ENCODE measurements at places on chromosomes 3 and 15. TPM values are rescaled to one million over a fixed set of nuclear protein-coding genes. Genes with fewer than 3 reads are reported as not detected.

DNA sequence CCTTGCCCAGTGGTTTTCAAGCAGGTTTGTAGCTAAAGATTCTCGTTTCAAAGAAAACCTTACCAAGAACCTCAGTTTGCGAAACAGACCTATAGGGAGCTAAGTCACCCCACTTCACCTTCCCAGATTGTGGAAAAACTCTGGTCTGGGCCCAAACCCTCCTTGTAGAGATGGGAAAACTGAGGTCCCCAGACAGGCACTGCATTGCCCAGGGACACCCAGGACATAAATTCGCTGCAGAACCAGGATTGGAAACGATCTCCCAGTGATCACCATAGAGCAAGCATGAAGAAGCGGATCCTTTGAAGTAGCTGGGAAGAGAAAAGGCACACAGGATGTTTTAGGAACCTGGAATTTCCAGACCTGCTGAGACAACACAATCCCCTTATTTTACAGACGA is 85.6 kb upstream of the PIAS1 start:
- DNase-seq: no peak

GRCh38 chr3:81753416-81754027 is 7.9 kb downstream of the GBE1 start:
- DNase-seq: no peak

GRCh38 chr15:45539680-45540079 is 17.1 kb upstream of the SLC30A4 start:
- DNase-seq: no peak

DNA sequence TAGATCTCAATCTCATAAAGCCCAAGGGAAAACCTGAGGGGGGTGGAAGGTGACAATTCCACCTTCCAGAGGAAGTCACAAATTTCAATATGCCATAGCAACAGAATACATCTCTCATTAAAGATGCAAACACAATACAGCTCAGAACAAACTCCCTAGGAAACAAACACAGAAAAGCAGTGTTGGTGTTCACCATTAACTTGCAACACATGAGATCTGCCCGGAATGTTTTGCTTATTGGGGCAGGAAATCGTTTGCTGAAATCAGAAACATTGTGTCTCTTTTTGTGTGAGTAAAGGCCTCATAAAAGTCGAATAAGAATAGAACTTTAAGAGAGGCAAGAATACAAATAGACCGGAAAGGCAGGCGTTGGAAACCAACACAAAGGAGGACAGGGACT is 5.8 kb upstream of the RYR3 start:
- no peak for DNase-seq

- DNase-seq: no peak
Observed at GRCh38 chr3:45719655-45720487, 30.7 kb downstream of the SACM1L start.

IL12A gene
- not detected for total RNA-seq

CNTN6 gene
- not detected for total RNA-seq

- peak; percentile 26 for DNase-seq
Observed at GRCh38 chr15:61133361-61133760, 95.7 kb downstream of the RORA start.

DNA sequence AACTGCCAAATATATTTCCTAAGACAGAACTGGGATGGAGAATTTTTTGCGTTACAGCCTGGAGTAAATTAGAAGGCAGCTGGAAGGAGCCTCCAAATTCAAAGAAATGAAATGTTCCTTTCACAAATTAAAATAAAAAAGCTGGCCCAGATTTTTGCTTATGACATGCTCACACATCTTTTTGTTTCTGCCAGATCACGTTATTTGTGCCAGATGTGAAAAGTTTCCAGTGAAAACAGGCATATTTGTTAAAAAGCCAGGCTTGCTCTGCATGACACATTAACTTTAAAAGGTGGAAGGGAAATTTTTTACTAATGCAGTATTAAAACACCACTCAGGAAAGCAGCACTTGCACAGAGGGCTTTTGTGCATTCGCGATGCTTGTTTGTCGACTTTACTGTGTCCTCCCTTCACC is 23.3 kb upstream of the ACKR4 start:
- no peak for DNase-seq

DNA sequence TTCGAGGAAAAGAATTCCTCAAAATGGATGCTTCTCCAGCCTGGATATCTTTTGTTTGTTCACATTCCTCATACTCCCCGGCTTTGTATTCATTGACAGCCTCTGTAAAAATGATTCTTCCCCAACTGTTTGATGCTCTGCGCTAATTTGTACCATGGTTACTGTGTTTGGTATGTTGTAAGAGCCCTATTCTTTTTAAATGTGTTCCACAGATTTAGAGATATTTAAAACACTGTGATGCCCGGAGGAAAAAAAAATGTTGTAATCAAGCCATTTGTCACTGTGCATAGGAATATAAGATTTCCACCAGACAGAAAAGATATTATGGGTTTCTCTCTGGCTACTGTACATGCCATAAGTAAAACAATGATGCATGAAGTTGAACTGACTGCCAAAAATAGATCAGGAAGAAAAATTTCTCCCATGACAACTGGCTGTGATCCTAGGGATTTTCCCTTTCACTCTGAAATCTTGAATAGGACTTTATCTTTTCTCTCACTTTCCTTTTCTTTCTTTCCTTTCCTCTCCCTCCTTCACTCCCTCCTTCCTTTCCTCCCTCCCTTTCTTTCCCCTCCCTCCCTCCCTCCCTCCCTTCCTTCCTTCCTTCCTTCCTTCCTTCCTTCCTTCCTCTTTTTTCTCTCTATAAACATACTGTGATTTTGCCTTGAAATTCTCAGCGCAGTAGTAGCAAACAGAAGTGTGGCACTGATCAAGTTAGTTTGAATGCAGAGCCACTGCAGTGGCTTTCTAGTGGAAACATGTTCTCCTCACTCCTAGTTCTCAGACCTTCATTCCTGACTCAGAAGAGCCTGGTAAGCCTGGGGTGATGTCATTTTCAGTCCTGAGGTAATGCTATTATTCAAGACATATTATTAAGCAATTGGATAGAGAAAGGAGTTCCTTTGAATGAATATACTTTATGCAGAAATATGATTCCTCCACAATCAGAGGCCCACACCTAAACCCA is 254.9 kb upstream of the TBL1XR1 start:
- DNase-seq: no peak

- no peak for DNase-seq
Observed at GRCh38 chr15:56739964-56740640, 6.8 kb upstream of the ZNF280D start.

- DNase-seq: no peak
Observed at GRCh38 chr15:38197553-38197952, 55.1 kb upstream of the SPRED1 start.

DNA sequence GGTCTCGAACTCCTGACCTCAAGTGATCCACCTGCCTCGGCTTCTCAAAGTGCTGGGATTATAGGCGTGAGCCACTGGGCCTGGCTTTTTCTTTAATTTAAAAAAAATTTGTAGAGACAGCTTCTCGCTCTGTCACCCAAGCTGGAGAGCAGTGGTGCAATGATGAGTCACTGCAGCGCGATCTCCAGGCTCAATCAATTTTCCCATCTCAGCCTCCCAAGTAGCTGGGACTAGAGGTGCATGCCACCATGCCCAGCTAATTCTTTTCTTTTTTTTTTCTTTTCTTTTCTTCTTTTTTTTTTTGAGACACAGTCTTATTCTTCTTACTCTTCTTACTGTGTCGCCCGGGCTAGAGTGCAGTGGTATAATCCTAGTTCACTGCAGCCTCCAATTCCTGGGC is 19.8 kb downstream of the TUBGCP4 start:
- DNase-seq: no peak

TMCO5A gene
- not detected for total RNA-seq

DNA sequence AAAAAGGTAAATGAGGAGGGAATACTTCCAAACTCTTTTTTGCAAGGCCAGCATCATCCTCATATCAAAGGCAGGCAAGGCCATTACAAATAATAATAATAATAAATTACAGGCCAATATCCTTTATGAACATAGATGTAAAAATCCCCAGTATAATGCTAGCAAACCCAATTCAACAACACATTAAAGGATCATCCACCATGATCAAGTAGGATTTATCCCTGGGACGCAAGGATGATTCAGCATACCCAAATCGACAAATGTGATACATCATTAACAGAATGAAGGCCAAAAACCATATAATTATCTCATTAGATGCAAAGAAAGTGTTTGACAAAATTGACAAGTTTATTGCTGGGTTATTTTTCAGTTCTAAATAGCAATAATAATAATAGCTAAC is 53.6 kb downstream of the GHSR start:
- DNase-seq: no peak

- DNase-seq: no peak
Observed at GRCh38 chr15:76328958-76329357, 7.6 kb upstream of the ISL2 start.
